ENCODE measurements at places on chromosomes 6 and 20.
A peak's percentile ranks its signal among the peaks of the same experiment; 100 is the strongest.

DNA sequence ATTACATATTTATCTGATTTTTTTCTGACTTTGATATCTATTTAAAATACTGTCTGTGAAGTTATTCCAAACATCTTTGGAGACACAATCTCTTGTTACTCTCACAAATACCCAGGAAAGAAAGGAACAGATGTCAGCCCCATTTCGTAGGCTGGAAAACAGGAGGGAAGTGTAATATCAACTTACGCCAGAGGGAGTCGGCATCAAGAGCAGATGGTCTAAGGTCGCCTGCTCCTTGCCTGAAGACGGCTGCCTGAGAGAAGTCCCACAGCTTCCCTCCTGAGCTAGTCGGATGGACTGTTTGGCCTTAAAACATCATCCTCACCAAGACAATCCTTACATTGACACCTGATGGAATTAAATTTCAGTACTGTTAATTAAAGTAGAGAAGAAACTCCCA, 13.4 kb downstream of the CST7 start:
- peaks cover 89% of the 10 kb centered on the region for H3K36me3 ChIP-seq
- H3K4me3 ChIP-seq, result no peak overlapping the region
- no peak overlapping the region for H3K27ac ChIP-seq
- H3K27me3 ChIP-seq, result no peaks in the 10 kb centered on the region
- no peak for DNase-seq
- no peaks in the 10 kb centered on the region for H3K4me1 ChIP-seq

DNA sequence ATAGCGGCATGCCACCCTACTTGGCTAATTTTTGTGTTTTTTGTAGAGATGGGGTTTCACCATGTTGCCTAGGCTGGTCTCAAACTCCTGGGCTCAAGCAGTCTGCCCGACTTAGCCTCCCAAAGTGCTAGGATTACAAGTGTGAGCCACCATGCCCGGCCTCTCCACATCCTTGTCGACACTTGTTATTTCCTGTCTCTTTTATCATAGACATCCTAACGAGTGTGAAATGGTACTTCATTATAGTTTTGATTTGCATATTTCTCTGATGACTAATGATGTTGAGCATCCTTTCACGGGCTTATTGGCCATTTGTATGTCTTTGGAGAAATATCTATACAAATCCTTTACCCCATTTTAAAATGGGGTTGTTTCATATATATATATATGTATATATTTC, 39.0 kb upstream of the ASXL1 start:
- no peak overlapping the region for H3K4me3 ChIP-seq
- no peak overlapping the region for H3K27ac ChIP-seq
- peaks cover 18% of the 10 kb centered on the region for H3K36me3 ChIP-seq

- DNase-seq, result no peak
- H3K27ac ChIP-seq, result no peak overlapping the region
- H3K36me3 ChIP-seq, result no peaks in the 10 kb centered on the region
- H3K4me1 ChIP-seq, result no peaks in the 10 kb centered on the region
- H3K27me3 ChIP-seq, result no peaks in the 10 kb centered on the region
Measured at GRCh38 chr20:32583581-32584070, 1.5 kb downstream of the NOL4L start.

DNA sequence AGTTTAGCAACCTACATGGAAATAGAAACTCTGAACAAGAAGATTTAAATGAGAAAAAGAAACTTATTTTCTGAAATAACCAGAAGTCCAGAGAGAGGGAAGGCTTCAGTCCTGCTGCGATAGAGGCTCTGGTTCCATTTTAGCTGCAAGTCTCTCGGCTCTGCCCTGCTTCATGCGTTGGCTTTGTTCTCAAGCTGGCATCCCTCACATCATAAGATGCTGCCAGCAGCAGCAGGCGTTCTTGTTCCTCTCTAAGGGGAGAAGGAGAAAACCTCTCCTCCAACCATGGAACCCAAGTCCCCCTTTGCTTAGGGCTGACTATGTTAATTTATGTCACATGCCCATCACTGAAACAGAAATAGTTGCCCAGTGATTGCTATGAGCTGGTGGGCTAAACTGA, 46.4 kb upstream of the PMEPA1 start:
- H3K27ac ChIP-seq, result no peak overlapping the region
- no peak for DNase-seq
- no peak overlapping the region for H3K4me3 ChIP-seq
- H3K4me1 ChIP-seq, result no peaks in the 10 kb centered on the region
- no peaks in the 10 kb centered on the region for H3K36me3 ChIP-seq
- H3K27me3 ChIP-seq, result no peaks in the 10 kb centered on the region

DNA sequence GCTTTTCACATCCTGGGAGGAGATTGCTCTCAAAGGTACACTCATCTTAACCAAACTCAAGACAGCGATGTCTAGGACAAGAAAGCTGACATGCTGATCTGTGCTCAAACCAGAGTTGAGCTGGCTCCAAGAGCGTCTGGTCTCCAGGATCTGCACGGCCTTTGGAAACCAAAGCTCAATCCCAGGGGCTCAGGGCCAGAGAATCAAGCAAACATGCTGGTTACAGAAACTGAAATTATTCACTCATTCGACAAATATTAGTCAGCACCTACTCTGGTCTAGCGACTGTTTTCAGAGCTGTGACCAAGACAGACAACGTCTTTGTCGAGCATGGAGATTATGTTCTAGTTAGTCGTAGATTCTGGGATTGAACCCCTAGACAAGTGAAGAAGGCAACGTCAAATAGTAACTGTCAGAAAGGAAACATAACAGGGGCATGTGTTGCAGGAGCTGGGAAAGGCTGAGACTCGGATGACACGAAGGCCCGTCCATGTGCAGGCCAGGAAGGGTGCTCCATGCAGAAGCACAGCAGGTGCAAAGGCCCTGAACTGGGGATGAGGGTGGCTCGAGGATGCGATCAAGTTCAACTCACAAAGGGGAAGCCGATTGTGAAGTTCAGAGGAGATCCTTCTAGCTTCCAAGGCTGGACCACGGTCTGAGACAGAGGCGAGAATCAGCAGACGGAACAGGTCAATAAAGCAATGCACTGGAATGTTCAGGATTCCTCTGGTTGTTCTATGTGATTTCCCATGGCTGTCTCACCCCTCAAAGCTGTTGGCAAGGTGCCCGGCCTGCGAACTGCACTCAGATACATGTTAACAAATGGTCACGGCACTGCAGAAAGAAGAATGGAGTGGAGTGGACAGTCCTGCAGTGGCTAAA, 12.5 kb upstream of the PCK1 start:
- no peaks in the 10 kb centered on the region for H3K27me3 ChIP-seq
- no peaks in the 10 kb centered on the region for H3K36me3 ChIP-seq
- H3K27ac ChIP-seq, result peak overlapping the region; percentile 77
- no peak for DNase-seq
- H3K4me3 ChIP-seq, result peak overlapping the region; percentile 33
- no peaks in the 10 kb centered on the region for H3K4me1 ChIP-seq

- H3K27me3 ChIP-seq, result no peaks in the 10 kb centered on the region
- H3K27ac ChIP-seq, result no peak overlapping the region
- H3K4me1 ChIP-seq, result no peaks in the 10 kb centered on the region
- no peak overlapping the region for H3K4me3 ChIP-seq
Measured at GRCh38 chr20:35597186-35597585, 18.4 kb upstream of the SPAG4 start.

- DNase-seq, result peak; percentile 68
- H3K36me3 ChIP-seq, result no peaks in the 10 kb centered on the region
- no peaks in the 10 kb centered on the region for H3K4me1 ChIP-seq
Measured at GRCh38 chr6:73548458-73549446, 27.9 kb upstream of the EEF1A1 start.

DNA sequence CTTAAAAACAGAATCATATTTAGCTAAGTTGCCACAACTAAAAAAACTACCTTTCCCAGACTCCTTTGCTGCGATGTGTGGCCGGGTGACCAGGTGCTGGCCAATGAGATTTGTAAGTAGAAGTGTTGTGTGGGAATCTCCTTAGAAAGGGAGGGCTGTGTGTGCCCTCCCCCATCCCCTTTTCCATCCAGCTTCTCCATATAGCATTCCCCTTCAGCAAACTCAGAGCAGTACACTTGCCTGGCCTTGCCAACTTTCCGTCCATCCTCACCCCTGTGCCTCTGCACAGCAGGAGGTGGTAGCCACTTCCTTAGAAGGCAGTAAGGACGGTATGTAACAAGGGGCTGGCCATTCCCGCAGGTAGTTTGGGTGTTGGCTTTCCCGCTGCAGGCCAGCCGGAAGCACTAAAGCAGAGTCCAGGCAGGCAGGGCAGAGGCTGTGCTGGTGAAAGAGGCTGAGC, 22.3 kb upstream of the KCNK16 start:
- no peak overlapping the region for H3K4me3 ChIP-seq
- no peaks in the 10 kb centered on the region for H3K4me1 ChIP-seq
- no peaks in the 10 kb centered on the region for H3K36me3 ChIP-seq
- no peak overlapping the region for H3K27ac ChIP-seq
- H3K27me3 ChIP-seq, result no peaks in the 10 kb centered on the region

DNA sequence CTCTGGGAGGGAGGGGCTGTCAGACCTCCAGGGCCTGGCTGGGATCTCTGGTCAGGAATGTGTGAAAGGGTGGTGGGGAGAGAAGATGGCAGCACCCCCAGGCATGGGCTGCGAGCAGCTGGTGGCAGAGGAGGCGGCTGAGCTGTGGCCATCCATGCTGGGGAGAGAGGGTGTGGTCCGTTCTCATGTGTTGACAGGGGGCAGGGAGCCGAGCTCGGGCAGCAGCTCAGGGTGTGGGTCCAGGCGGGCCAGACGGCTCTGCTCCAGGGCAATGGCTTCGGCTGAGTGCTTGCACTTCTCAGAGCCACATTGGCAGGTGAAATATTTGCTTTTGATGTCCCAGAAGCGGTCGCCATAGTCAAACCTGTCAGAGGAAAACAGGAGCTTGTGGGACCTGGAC, 1.1 kb upstream of the SLC44A4 start:
- no peaks in the 10 kb centered on the region for H3K36me3 ChIP-seq
- no peak overlapping the region for H3K4me3 ChIP-seq
- DNase-seq, result no peak
- no peak overlapping the region for H3K27ac ChIP-seq

DNA sequence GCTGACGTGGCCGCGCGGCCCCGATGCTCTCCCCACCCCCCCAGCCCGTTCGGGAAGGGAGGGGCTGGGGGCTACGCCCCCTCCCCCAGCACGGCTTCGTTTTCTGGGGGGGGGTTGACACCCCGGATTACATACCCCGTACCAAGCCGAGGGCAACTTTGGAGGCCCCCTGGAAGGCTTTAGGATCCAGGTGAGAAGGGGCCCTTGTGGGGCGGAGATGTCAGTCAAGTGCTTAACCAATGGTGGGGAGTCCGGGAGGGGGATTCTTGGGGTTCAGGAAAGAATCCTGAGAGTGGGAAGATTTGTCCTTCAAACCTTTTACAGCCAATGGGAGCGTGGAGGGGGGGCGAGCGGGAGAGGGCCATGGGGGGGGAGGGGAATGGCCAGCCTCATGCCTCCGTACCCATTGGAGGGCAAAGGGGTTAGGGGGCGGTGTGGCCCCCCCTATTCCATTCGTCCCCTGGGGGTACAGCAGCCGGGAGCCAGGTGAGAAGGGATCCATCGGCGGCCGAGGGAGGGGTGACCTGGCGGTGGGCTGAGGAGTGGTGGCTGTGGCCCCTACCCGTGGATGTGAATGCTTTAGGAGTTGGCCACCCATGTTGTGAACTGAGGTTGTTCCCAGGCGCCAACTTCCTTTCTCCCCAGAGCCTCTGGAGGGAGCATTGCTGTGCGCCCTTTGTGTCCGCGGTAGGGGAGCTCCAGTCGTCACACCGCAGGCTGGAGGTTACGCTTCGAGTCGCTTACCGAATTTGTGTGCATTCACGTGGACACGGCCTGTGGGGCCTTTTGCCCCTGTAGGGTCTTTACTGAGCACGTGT, 682 bp downstream of the BRD2 start:
- H3K36me3 ChIP-seq, result peaks cover 3% of the 10 kb centered on the region
- no peaks in the 10 kb centered on the region for H3K27me3 ChIP-seq
- H3K27ac ChIP-seq, result peak overlapping the region; percentile 100

DNA sequence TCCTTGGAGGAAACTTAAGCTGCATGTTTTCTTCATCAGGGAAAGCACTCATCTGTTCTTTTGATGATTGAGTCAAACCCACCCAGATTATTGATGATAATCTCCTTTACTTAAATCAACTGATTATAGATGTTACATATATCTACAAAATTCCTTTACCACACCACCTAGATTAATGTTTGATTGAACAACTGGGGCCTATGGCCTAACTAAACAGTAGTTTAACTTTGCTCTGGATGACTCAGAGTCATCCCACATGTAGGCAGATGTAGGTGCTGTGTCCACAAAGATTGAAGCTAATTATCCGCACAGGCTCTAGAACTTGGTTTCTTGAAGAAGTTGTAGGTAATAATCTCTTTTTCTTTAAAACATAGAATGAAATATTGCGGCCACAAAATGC, 42.2 kb downstream of the PKIB start:
- H3K4me1 ChIP-seq, result no peaks in the 10 kb centered on the region
- H3K27me3 ChIP-seq, result no peaks in the 10 kb centered on the region
- no peaks in the 10 kb centered on the region for H3K36me3 ChIP-seq
- H3K4me3 ChIP-seq, result no peak overlapping the region
- no peak for DNase-seq
- H3K27ac ChIP-seq, result no peak overlapping the region

GRCh38 chr6:57423468-57423867, 106.0 kb downstream of the PRIM2 start:
- H3K27me3 ChIP-seq, result no peaks in the 10 kb centered on the region
- no peak overlapping the region for H3K4me3 ChIP-seq
- H3K27ac ChIP-seq, result no peak overlapping the region
- no peaks in the 10 kb centered on the region for H3K4me1 ChIP-seq

- no peaks in the 10 kb centered on the region for H3K36me3 ChIP-seq
- no peaks in the 10 kb centered on the region for H3K4me1 ChIP-seq
- no peak overlapping the region for H3K27ac ChIP-seq
- no peak overlapping the region for H3K4me3 ChIP-seq
- no peaks in the 10 kb centered on the region for H3K27me3 ChIP-seq
- no peak for DNase-seq
Measured at GRCh38 chr6:97215157-97215769, 67.8 kb downstream of the MMS22L start.

DNA sequence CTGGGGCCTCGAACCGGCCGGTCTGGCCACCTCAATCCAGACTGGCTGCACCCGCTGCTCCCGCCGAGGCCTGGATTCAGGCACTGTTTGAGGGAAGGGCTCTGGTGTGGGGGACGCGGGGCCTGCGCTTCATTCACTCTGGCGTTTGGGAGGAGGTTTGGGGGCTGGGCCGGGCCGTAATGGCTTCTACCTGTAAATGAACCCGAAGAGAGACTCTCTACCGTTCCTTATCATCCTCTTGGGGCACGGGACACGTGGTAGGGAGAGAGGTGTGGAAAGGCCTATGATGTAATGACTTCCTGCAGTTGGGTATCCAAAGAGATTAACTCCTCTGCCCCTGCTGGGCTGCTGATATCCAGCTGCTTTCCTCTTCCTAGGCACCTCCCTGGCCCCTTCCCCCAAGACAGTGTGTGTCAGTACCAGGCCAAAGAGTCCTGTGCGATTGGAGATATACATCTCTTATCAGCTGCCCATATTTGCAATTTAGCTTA, 1.8 kb downstream of the FOXO3 start:
- no peaks in the 10 kb centered on the region for H3K27me3 ChIP-seq
- peak; percentile 69 for DNase-seq
- H3K27ac ChIP-seq, result peak overlapping the region; percentile 98
- H3K4me3 ChIP-seq, result peak overlapping the region; percentile 92

DNA sequence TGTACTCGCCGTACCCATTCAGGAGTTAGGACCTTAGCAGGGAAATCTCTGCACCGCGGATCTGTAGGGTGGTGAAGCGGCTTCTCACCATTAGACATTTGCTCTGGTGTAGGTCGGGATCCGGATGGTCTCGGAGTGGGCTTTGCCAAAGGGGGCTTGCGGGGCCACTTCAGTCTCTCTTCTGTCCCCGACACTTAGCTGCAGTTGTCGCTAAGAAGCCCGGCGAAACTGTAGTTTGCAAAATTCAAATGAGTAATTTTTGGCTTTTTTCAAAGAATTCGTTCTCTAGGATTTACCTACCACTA, 433 bp downstream of the QRSL1 start:
- no peaks in the 10 kb centered on the region for H3K36me3 ChIP-seq
- H3K4me3 ChIP-seq, result peak overlapping the region; percentile 96
- peak overlapping the region; percentile 68 for H3K27ac ChIP-seq
- no peaks in the 10 kb centered on the region for H3K4me1 ChIP-seq

Measured in right lobe of liver (tissue), 6 donors.